Stimulated activated CD8-positive, alpha-beta memory T cell treated with anti-CD3 and anti-CD28 coated beads, Interleukin-4, amount 100 ng/mL, for 4 hours (primary cell): ENCODE measurements at places on chromosomes 2 and 18.

DNA sequence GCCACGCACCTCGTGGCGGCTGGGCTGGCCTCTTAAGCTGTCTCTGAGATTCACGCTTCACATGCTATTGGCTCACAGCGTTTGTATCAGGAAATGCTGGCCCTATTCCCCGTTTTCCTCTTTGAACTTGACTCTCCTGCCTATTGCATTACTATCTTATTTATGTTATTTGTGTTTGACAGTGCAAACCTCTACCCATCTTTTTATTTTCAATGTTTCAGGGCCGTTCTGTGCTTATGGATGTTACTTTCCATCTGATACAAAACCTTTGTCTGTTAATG is 149.9 kb upstream of the TWIST2 start:
- DNase-seq = no peak

GRCh38 chr2:136031711-136032110 is 46.3 kb upstream of the DARS1 start:
- DNase-seq = no peak

DNA sequence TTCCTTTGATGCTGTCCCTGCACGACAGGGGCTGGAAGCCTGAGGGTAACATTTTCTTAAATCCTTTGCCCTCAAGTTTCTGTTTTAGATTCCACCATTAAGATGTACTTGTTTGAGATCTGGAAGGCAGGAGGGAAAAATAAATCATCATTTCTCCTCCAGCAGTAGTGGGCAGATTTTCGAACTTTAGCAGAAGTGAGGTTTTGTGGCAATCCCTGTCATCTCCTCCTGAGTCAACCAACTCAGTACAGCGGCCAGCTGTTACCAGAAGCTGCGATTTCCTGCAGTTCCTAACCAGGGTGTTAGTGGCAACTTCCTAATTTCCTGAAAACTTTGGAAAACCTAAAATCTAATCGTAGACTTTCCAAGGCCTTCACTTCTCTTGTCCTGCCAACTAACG is 517.2 kb upstream of the ACVR2A start:
- no peak for DNase-seq

- DNase-seq = no peak
Measured at GRCh38 chr2:178279142-178279541, 84.8 kb downstream of the OSBPL6 start.

GRCh38 chr2:12048550-12048949 is 302.1 kb downstream of the LPIN1 start:
- DNase-seq = no peak

- DNase-seq = no peak
Measured at GRCh38 chr2:21866316-21866715, 742.5 kb downstream of the TDRD15 start.

DNA sequence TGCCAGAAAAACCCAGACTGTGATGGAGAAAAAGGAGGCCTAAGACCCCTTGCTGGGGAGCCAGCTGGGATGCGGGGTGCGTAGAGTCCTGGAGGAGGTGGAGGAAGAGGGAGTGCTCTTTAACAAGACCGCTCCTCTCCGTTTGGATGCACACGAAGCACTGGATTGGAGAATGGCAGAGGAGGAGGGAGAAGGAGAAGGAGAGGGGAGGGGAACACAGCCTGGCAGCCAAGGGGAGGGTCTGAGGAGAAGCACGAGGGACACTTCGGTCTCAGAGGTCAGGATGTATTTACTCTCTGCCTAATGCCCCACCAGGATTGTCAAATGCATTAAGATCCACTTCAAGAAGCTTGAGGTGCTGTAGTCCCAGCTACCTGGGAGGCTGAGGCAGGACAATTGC is 42.0 kb upstream of the SLC35G4 start:
- DNase-seq = no peak

DNA sequence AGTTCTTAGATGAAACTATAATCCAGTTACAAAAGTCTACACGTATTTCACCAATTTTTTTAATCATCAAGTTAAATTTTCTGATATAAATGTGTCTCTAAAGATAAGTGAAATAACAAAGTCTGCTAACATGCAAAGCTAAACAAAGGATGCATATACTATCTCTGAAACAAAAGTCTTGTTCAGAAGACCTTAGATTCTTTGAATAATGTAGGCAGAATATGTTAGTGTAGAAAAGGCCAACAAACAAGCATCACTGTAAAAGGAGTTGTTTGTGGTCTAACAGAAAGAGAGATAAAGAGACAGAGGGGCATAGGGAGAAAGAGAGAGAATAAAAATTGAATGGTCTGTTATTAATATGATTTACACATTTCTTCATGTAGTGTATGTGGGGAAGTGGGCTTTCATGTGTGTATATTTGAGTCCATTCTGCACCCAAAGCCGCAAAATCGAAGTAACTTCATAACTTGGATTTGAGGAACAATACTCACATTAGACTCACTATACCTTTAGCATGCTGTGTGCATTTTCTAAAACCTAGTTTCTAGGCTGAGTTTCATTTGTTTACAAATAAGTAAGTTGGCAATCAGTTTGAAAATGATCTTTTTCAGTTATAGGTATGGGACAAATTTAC is 734.8 kb upstream of the REG3G start:
- DNase-seq = no peak

DNA sequence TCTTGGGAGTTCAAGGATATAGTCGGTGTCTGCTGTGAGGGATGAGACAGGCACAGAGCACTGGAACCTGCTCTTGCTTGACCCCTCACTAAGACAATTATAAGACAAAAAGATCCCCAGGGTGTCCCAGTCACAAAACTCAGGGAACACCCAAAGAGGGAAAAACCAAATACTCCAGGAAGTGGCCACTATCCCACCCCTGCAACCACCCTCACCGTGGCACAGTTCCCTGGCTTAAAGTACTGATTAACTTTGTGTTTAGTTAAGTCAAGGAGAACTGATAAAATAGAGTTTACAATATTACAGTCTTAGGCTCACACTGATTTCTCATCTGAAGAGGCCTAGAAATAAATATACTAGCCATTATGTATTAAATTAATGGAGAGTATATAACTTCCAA is 13.5 kb downstream of the IL36B start:
- DNase-seq = no peak

GRCh38 chr2:28567061-28567471 is 71.2 kb downstream of the PLB1 start:
- DNase-seq = no peak

GRCh38 chr2:13545320-13545719 is 828.6 kb downstream of the TRIB2 start:
- DNase-seq = no peak

DNA sequence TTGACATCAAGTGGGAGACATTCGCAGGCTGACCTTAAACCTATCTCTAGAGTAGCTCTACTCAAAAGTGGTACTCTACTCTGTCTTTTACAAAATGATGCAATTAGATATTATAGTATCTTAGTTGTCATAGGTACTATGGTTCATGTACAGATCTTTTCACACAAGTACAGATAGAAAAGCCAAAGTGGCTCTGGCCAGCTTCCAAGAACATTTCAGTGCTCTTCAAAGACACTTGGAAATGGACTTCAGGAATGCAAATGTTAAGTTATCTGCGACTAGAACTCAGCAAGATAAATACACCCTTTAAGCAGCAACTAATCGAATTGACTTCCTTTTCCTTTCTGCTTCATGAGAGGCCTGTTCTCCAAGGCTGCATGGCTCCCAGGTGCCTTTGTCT is 718.7 kb upstream of the FAM98A start:
- no peak for DNase-seq

DNA sequence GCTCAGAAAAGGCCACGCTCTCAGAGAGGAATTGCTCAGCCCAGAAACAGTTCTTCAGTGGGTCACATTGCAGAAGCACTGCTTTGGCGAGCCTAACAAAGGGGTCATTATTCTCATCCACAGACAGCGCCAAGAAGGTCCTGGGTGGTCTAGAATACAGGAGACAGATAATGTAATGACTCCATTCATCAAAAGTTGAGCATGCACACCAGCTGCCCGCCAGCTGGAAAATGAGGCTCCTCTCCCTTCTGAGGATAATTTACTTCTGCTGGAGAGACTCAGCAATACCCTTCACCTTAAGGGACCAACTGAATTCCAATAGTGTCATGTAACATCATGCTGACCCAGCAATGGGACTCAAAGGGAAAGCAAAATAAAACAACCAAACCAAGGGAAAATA is 79.9 kb downstream of the TRIB2 start:
- no peak for DNase-seq

DNA sequence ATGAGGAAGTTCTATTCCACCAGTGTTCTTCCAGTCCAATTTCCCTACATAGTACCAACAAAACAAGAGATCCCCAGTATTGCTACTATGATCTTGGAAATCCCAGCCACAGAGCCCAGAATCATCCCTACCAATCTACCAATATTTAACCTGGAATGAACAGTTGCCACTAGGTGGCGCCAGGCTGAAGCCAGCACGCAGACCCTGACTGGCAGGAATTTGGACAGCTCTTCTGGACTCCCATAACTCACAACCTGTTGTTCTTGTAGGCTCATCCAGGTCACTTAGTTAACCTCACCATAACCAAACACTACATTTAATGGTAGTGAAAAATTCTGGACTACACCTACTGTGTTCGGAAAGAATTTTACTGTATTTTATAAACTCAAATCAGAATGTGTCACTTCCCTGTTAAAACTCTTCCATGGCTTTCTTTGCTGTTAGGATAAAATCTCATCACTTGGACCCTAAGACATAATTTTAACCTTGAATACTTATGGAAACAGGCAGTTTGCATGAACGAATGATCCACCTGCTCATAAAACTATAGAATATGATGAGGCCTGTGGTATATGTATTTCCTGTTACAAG is 59.8 kb upstream of the SLC38A11 start:
- peak; percentile 7 for DNase-seq

DNA sequence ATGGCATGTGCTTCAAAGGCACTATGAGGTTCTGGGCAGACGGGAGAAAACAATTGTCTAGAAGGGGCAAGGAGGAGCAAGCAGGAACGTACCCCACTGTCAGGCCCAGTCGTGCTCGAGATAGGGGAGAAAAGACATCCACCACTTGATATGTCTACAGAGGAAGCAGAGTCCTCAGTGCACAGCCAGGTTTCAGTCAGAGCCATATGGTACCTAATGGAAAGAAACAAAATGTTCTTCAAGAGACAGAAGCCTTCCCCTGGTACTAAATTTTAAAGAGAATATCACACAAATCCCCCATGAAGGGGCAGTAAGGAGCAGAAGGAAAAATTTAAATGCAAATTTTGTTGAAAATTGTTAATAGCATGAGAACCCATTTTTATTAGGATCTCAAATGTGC is 21.9 kb downstream of the THUMPD2 start:
- no peak for DNase-seq

GRCh38 chr2:84495539-84496146 is 20.7 kb upstream of the DNAH6 start:
- DNase-seq = no peak

DNA sequence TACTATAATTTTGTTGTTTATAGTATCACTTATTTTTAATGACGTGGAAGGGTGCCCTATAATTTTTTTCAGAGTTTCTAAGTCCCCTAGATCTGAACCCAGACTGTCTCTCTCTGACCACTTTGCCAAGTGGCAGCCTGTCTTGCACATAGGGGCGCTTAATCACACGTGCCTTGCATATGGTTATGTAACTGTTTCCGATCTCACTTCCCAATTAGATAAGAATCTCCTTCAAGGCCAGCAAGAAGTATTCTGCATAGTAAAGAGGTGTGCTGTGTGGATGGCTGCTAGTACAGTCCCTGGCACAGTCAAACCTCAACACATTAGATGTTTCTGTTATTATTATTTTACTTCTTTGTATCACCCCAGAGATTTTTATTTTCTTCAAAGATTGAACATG is 197.8 kb upstream of the SIX2 start:
- DNase-seq = no peak

DNA sequence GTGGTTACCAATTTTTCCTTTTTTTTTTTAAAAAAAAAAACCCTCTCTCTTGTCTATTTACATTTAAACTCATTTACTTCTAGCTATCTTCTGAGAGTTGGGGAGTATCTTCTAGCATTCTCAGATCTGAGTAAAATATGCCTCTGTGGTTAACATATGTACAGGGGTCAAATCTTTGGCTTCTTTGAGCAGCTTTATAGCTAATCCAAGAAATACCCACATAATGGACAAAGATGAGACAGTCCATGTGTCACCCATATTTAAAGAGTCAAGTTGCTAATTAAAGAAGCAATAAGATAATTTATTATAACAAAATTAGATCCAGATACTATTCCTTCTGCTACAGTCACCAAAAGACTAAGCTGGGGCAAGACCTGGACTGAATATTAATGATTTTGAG is 139.0 kb upstream of the HNRNPA3 start:
- no peak for DNase-seq

DNA sequence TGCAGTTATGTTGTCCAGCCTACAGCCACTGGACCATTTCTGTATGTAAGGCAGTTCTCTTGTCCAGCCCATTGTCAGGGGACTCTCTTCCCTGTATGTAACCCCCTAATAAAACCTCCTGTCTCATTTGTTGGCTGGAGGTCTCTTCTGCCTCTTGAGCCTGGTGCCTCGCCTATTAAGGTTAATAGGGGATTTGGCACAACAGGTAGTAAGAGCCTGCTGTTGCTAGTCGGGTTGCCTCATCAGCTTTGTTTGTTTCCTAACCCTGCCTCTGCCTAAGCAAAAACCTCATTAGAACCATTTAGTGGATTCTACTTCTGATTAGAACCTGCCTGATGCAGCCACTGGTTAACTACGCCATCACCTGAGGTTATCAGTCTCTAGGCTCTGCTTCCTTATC is 62.2 kb upstream of the STPG4 start:
- DNase-seq = no peak

DNA sequence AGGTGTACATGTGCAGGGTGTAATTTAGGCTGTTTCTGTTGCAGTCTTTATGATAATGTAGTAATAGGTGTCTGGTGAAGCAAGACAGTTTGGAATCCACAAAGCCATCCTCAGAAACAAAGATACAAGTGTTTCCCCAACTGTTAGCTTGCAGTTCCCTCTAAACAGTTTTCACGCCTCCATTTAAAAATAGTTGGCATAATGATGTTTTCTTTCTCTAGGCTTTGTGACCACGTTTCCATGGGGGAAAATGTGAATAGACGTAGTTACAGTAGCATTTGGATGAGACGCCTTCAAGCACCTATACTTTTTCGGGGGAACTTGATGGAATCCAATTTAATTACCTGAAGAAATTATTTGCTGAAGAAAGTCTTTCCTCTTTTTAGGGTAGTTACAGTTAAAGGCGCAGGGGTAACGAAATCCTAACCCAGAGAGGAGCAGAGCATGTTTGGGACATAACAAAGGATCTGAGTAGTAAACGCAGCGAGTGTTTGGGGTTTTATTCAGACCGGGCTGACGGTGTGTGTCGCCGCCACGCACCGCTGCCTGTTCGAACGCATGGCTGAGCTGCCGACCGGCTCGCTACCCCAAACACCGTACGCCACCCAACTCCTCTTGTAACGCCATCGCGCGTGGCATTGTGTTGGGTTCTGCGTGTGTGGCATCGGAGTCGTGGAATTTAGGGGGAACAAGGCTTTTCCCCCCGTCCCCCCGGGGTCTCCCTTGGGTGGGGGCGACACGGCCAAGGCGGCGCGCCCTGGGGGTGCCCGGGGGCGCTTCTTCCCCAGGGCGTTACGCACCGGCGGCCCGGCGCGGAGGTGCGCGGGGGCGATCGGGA is 681 bp upstream of the NRP2 start:
- DNase-seq = no peak

GRCh38 chr2:138060301-138060635 is 96.0 kb downstream of the HNMT start:
- no peak for DNase-seq
